ENCODE measurements at places on chromosomes 2 and 18.

DNA sequence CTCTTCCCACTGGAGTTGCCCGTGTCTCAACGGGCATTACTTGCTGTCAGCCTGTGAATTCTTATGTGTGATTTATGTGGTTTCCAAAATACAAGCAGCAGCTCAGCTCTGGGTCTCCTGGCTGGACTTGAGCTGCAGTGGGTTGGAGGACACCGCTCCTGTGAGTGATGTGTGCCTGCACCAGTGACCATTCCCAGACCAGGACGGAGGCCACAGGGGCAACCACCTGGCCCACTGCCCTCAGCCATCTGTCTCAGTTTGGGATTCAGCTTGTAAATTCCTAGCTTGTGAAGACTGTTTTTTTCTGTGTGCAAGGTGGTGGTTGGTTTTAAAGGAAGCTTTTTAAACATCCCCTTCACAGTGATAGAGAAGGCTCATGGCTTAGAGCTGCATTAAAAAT, 261.0 kb downstream of the BCL2 start:
- DNase-seq, result no peak

GRCh38 chr2:176084611-176085119, 903 bp upstream of the EVX2 start:
- no peak for DNase-seq

GRCh38 chr2:196659844-196660243, 20.3 kb downstream of the CCDC150 start:
- no peak for DNase-seq

DNA sequence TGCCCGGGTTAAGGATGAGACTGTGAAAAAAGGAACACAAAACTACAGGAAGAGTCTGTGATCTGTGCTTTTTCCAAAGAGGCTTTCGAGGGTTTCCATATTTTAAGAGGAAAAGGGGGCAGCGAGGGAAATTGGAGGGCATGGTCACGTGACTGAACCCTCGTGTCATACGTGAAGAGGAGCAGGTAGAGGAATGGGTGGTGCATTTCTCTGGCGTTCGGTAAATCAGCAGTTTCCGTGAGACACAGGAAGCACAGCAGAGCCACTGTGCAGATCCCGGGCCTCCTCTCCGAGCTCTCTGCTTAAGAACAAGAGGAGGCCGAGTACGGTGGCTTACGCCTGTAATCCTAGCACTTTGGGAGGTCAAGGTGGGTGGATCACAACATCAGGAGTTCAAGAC, 219.7 kb downstream of the NDUFA10 start:
- DNase-seq, result no peak

- DNase-seq, result no peak
Measured at GRCh38 chr2:41033127-41033526, 581.2 kb upstream of the SLC8A1 start.

DNA sequence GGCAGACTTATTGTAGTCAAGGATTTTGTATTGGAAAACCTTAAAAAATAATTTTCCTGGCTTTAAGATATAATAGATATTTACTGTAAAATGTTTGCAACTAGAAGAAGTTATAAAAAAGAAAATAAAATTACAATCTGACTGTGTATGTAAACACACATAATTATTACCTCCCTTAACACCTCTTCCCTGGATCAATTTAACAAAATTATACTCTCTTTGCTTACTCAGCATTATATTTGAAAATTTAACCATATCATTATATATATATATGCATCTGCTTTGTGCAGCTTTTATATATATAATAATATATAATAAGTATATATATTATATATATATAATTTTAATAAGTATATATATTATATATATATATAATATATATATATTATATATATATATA, 131.7 kb upstream of the FAM98A start:
- DNase-seq, result no peak

DNA sequence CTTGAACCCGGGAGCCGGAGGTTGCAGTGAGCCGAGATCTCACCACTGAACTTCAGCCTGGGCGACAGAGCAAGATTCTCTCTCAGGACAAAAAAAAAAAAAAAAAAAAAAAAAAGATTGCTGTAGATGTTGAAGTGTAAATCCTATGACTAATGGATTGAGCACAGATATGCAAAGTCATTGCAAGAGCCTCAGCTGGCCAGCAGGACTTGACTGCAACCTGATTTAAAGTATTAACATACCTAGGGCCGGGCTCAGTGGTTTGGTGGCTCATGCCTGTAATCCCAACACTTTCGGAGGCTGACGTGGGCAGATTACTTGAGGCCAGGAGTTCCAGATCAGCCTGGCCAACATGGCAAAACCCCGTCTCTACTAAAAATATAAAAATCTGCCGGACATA, 103.4 kb upstream of the MSH2 start:
- DNase-seq, result no peak

DNA sequence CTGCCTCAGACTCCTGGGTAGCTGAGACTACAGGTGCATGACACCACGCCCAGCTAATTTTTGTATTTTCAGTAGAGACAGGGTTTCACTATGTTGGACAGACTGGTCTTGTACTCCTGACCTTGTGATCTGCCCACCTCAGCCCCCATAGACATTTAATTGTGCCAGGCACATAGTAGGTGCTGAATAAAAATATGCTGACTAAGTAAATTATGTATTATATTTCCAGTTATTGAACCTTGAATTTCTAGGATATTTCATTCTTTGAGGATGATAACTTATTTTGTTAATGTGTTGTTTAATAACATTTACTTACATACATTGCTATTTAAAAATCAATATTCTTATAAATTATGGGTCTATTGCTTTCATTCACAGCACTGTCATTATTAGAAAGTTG, 190.4 kb upstream of the LRRTM4 start:
- DNase-seq, result no peak

GRCh38 chr2:26619521-26619951, 21.6 kb downstream of the CIB4 start:
- no peak for DNase-seq

Measured in activated gamma-delta T cell treated with Interleukin-2 at 50 U/mL for 16 hours (primary cell).